ENCODE measurements at places on chromosomes 2 and 18.

- no peak for DNase-seq
Observed at GRCh38 chr2:206670531-206671319, 28.4 kb downstream of the FAM237A start.

DNA sequence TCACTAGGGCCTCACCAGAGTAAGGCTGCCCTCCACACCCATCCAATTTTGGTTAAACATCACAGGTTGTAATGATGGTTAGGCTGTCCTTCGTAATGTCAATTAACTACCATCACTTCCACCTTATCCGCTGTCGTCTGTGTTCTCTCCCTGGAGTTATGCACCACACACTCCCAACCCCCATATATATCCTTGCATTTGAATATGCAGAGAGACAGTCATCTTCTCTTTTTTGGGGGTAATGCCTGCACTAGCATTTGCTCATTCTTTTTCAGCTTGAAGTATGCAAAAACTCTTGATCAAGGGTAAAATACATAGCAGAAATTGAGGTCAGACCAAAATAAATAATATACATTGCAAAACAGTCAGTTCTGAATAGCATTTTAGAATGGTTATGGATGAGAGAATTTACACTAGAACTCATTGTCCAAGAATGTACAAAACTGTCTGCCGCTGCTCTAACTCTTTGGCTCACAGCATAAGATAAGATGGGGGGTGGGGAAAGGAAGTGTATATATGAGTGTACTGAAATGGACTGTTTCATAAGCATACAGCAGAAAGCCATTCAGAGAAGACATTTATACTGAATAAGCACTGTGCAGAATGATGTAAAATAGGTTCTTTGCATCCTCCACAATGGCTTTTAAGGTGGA, 397.8 kb upstream of the CHST9 start:
- no peak for DNase-seq

DNA sequence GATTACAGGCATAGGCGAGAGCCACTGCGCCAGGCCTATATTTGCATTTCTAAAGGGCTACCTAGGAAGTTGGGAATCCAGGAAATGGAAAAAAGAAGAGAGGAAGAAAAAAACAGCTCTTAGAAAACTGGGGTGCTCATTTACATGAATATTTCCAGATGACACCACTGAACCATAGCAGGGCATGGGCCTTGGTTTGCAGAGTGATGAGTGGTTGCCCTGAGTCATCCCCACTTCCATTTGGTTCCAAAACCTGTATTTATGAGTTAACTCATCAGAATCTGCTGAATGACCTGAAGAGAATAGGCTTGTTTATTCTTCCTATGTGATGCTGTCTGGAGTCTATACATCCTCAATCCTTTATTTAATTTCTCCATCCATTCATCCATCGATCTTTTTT, 36.2 kb downstream of the EHD3 start:
- DNase-seq, result no peak

DNA sequence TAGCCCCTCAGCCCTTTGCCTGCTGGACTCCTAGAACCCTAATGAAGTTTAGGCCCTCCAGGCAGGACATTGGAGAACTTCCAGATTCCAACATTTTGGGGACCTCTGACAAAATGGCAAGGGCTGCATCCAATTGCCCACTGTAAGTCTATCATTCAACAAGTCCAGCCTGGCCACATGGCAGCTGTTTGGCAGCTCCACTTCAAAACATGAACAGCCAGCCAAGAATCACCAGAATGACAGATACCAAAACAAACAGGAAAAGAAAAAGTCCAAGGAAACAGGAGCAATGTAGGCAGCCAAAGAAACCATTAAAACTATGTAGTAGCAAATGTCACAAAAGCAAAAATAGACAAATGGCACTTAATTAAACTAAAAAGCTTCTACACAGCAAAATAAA, 25.5 kb downstream of the SLC4A5 start:
- no peak for DNase-seq

GRCh38 chr18:80154293-80154692, 45.2 kb downstream of the ADNP2 start:
- DNase-seq, result no peak

DNA sequence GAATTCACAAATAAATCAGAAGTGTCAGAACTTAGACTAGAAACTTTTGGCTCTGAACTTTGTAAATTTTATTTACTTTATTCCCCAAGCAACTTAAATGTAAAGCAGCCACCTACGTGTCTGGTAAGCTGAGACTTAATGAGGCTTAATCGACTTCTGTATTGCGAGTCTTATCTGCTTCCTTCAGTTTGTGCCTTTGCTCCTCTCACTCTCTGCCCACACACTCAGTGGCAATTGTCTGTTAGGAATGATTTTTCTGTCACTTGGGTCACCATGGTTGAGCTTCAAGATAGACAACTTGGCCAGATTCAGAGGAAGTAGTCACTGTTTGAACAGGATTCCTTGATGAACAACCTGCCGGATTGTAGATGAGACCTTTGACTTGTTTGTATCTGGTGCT, 691.4 kb upstream of the FSHR start:
- no peak for DNase-seq

DNA sequence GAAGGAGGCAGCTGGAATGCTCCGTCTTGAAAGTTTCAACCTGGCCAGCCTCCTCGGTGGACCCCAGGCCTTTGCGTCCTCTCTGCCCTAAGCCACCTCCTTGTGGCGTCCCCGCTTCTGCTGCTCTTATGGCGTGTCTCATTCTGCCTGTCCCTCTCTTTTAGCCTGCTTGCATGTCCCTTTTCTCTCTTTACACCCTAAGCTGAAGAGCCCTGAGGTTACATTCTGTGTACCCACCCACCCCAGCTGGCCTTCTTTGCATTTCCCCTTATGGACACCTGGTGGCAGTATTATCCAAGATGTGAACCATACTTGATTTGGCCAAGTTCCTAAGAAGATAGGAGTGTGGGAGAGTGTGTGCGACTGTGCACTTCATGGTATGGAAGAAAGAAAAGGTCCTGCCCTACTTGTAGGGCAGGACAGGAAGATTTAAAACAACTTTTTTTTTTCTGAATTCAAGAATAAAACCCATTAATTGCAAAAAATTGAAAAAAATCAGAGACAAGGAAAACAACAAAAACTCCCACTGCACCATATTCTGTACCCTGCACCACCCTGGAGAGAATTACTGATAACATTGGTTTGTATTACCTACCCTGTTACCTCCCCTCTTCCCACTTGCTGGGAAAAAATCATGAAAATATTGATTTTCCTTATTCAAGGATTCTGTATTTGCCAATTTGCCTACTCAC, 77.4 kb downstream of the DYSF start:
- DNase-seq, result no peak

- DNase-seq, result no peak
Observed at GRCh38 chr2:237857791-237858190, 1.6 kb upstream of the RAMP1 start.

DNA sequence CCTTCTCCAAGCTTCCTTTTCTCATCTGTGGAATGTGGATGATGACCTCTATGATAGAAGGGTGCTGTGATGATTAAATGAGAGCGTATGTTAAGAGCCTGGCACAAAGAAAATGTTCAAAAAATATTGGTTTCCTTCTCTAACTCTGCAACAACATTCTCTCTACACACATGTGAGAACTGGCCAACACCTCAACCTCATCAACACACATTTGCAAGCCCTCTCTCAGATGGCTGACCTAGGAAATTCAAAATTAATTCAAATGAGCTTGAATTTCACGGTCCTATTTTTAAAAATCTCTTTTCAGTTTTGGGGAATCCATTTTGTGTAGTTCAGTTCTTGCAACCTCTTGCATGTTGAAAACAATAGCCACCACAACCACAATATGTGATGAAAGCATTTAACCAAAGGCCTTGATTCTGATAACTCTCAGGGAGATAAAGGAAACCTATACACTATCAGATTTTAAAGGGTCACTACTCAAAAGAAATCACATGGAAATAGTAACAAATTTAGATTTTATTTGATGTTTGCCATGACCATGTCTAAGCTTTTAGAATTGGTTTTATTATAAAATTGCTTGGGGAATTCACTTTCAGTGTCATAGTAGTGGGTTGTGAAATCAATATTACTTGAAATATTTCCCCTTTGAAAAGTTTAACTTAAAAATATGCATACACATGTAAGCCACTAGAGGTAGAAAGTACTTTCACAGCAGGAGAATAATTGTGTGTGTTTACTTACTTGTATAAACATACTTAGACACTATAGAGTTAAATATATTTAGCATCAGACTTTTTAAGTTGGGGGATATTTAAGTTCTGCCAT, 16.6 kb upstream of the NABP1 start:
- DNase-seq, result no peak

DNA sequence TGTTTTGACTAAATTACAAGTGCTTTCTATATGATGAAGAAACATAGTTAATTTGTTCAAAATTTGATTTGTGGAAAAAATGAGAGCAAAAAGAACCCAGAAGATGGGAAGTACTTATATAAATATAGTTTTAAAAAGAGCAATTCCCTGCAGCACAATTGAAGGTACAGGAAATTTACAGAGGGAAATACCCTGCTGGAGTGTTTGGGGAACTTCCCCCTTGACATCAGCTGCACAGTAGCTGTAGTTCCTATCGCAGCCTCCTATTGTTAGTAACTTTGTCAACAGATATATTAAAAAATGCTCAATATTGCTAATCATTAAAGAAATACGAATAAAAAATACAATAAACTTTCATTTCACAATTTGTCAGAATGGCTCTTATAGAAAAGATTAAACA, 1118.8 kb upstream of the ZEB2 start:
- no peak for DNase-seq

GRCh38 chr2:168097431-168097830, 150.0 kb downstream of the STK39 start:
- no peak for DNase-seq

DNA sequence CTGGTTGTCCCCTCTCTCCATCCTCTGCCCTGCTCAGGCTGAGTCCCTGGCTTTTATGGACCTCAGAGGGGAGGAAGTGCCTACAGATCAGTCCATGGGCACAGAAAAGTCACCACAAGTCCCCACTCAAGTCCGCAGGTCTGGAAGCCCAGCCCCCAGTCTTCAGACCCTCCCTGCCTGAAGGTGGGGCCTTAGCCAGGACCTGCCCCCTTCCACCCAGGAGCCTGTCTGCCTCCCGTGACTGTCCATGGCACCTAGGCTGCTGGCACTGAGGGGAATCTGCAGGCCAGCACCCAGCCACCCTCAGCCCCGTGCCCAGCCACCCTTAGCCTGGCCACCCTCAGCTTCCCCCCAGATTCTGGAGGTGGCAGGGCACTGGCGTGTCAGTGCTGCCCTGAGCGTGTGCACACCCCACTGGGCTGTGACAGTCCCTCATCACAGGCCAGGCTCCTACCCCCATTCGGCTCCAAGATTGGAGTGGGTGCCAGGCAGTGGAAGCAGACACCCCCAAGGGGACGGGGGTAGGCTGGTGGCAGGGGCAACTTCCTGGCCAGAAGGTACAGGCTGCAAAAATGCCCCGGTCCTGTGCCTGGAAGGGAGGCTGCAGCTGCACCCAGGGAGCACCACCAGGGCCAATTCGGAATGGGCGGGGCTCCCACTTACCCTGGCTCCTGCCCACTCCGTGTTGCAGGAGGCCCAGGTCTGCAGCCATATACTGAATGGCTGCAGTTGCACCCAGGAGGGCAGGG, 154.7 kb upstream of the RMP24 start:
- DNase-seq, result no peak

DNA sequence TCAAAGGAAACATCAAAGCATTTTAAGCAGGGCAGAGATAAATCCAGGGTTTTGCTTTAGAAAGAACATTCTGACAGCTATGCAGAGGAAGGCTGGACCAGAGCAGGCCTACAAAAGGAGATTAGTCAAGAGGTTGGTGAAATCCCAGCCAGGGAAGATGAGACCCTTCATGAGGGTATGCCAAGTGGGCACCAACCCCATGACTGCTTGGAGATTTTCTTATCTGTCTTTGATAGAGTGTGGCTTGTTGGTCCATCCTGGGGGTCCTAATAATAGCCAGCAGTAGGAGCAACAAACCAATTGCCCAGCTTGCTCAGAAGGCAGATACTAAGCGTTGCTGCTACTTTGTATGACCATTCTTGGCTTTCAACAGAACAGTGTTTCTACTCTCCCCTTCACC, 895.4 kb downstream of the EPHA4 start:
- no peak for DNase-seq

GRCh38 chr2:55357927-55358326, 61.7 kb downstream of the CCDC88A start:
- DNase-seq, result no peak

- DNase-seq, result no peak
Observed at GRCh38 chr2:33477473-33478468, 1.3 kb downstream of the RASGRP3 start.

DNA sequence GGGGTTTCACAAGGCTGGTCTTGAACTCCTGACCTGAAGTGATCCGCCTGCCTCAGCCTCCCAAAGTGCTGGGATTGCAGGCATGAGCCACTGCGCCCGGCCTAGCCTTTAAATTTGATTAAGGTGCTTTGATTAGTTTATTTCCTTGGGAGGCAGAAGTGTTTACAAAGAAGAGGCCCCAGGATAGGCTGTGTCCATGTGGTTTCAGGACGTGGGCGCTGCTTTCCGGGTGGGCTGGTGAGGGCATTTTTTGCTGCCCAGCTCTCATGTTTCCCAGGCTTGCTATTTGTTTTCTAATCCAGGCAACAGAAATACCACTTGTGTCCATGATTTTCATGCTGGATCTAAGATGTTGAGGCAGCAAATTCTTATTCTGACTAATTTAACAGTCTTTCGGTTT, 124.2 kb downstream of the SH3RF3 start:
- DNase-seq, result no peak

DNA sequence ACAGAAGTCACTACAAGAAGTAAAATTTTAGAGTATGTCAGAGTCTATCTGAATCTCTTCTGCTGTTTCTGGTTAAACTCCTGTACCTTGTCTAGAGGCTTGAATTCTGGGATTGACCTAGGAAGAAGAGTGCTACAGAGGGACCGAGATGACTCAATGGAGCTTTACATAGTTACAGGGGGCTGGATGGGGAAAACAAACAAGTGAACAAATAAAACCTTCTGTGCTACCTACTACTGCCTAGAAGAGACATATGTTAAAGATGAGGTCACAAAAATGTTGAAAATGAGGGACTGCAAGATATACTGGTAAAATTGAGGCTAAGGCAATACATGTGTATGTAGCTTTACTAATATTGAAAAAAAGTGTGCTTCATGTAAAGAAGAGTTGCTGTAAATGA, 265.4 kb upstream of the TFPI start:
- no peak for DNase-seq

- DNase-seq, result no peak
Observed at GRCh38 chr2:9984217-9984739, 32.8 kb downstream of the GRHL1 start.

- DNase-seq, result no peak
Observed at GRCh38 chr2:168841445-168841844, 39.0 kb downstream of the NOSTRIN start.

GRCh38 chr2:11330457-11331142, 13.8 kb downstream of the ROCK2 start:
- no peak for DNase-seq

- no peak for DNase-seq
Observed at GRCh38 chr2:227817850-227818674, 4.4 kb downstream of the CCL20 start.

- DNase-seq, result no peak
Observed at GRCh38 chr2:202387608-202388342, 11.6 kb downstream of the BMPR2 start.

- DNase-seq, result peak; percentile 11
Observed at GRCh38 chr2:225400060-225400511, 576 bp downstream of the NYAP2 start.
